Vagina (tissue), 2 donors: ENCODE measurements at places on chromosomes 12 and 14.

DNA sequence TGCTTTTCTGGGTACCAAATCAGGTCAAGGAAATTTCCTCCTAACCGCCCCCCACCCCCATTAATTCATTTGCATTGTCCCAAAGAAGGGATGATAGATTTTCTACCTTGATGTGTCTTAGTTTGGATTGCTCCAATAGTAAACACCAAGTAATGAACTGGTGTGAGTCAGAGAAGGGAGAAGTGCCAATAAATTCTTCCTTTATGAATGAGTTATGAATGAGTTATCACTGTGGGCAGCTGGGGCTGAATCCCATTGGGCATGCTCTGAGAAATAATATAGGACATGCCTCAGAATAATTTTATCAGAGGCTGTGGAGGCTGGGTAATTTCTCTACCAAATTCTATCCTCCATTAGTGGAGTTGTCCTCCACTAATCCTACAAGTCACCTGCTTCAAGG, 277.9 kb upstream of the FLRT2 start:
- DNase-seq: no peak

- DNase-seq: no peak
These were observed 15.3 kb downstream of the SPIC start for GRCh38 chr12:101490286-101490920.

DNA sequence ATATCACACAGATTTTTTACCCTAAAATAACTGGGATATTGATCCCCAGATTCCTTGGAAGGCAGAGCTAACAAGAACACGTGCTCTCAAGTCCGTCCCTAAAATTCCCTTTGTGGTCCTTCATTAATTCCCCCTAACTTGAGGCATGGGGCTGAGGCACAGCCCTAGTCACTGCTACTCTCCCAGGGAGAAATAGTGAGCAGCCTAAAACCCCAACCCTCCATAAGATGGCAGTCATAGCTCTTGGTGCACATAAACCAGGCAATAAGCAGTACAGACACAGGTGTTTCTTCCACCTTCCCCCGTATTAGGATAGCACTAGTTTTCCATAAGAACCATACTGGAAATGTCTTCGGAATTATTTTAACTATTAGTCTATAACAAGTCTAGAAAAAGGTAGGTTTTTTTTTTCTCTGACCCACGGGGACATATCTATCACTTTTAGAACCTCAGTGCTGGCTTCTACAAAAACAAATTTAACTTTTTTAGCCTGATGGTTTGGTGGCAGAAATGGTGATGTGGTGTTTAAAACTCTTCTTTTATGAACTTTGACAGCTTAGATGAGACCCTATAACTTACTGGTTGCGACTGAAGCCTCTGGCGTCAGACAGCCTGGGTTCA, 3.1 kb upstream of the ARHGEF40 start:
- no peak for DNase-seq

GRCh38 chr14:46063872-46064271, 587.7 kb downstream of the RPL10L start:
- DNase-seq: no peak

DNA sequence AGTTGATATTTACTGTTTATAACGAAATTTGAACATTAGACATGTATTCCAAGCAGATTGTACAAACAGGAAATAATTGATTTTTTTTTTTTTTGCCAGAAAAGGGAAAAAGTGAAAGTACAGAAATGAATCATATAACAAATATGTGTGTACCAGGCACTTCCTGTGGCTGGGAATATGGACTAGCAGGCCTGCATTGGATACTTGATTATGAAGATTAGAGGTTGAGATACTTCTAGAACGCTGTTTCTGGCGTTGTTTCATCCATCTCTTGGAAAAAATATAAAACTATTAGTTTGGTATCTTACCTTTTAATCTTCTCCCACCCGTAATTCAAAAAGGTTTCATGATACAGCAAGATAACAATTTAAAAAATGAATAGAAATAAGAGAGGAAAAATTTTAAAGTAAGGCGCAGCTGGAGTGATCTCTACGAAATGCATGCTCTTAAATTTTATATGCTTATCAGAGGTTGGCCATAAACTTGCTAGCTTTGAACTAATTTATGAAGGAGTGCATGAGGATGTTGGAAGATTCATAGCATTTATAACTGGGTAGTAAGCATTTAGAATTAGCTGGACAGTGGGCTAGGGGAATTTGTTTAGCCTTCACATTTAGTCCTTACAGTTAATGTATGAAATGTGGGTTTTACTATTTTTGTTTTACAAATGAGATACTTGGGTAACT, 90.8 kb downstream of the AEBP2 start:
- DNase-seq: no peak
